Activated naive CD8-positive, alpha-beta T cell treated with anti-CD3 and anti-CD28 coated beads, Interleukin-2, amount 50 U/mL, for 24 hours (primary cell): ENCODE measurements at places on chromosomes 4 and X.

DNA sequence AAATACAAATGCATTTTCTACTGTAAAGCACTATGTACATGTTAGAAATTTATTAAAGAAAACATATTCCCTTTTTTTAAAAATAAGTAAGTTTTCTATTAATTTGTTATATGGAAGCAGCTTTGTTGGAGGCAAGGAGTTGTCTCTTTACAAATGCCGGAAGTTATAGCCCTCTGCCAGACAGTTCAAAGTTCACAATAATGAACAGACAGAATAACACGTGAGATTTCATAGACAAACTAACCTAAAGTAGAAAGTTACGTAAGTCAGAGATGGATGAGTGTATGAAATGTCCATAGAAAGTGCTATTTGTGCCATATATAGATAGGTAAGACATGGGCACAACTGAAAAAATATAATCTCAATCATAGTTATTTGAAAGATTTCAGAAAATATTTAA, 43.9 kb upstream of the NEIL3 start:
- H3K27me3 ChIP-seq: no peaks in the 10 kb centered on the region
- no peak overlapping the region for H3K4me3 ChIP-seq
- DNase-seq: no peak
- no peak overlapping the region for H3K27ac ChIP-seq
- H3K4me1 ChIP-seq: no peaks in the 10 kb centered on the region
- H3K36me3 ChIP-seq: no peaks in the 10 kb centered on the region

DNA sequence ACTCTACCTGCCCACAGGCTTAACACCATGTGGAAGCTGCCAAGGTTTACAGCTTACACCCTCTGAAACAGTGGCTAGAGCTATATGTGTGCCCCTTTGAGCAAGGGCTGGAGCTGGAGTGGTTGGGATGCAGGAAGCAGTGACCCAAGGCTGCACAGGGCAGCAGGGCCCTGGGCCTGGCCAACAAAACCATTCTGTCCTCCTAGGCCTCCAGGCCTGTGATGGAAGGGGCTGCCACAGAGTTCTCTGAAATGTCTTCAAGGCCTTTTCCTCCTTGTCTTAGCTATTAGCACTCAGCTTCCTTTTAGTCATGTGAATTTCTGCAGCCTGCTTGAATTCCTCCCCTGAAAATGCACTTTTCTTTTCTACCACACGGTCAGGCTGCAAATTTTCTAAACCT, 84.9 kb downstream of the IL13RA2 start:
- H3K36me3 ChIP-seq: no peaks in the 10 kb centered on the region
- no peak overlapping the region for H3K27ac ChIP-seq
- no peak overlapping the region for H3K4me3 ChIP-seq

GRCh38 chrX:20593402-20593801, 326.7 kb upstream of the RPS6KA3 start:
- H3K4me1 ChIP-seq: peaks cover 33% of the 10 kb centered on the region
- no peak for DNase-seq
- no peak overlapping the region for H3K4me3 ChIP-seq
- H3K36me3 ChIP-seq: no peaks in the 10 kb centered on the region
- no peak overlapping the region for H3K27ac ChIP-seq
- peaks cover 8% of the 10 kb centered on the region for H3K27me3 ChIP-seq

GRCh38 chrX:74814681-74815080, 110.6 kb downstream of the NEXMIF start:
- H3K4me3 ChIP-seq: no peak overlapping the region
- H3K27me3 ChIP-seq: no peaks in the 10 kb centered on the region
- H3K27ac ChIP-seq: no peak overlapping the region
- H3K36me3 ChIP-seq: no peaks in the 10 kb centered on the region

DNA sequence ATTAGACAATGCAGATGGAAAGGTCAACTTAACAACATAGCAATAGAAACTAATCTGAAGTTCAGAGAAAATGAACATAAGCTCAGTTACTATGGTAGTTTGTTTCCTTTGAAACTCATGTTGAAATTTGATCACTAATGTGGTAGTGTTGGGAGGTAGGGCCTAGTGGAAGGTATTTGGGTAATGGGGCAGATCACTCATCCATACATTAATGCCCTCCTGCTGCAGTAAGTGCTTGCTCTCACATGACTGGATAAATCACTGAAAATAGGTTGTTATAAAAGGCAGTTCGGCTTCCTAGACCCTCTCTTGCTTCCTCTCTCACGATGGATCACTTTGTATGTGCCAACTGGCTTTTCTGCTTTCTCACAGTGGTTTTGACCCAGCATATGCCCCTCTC, 567.4 kb upstream of the GALNT7 start:
- no peak overlapping the region for H3K27ac ChIP-seq
- no peak for DNase-seq
- no peaks in the 10 kb centered on the region for H3K4me1 ChIP-seq
- no peaks in the 10 kb centered on the region for H3K36me3 ChIP-seq
- H3K27me3 ChIP-seq: no peaks in the 10 kb centered on the region
- H3K4me3 ChIP-seq: no peak overlapping the region
